ENCODE measurements at places on chromosomes 12 and 14. TPM values are rescaled to one million over a fixed set of nuclear protein-coding genes. Genes with fewer than 3 reads are reported as not detected.

ANKRD33 gene
- total RNA-seq, result not detected

SLC16A7 gene
- 9.4 TPM for total RNA-seq

BDKRB2 gene
- 2.6 TPM for total RNA-seq

AICDA gene
- not detected for total RNA-seq

SERPINA3 gene
- total RNA-seq, result not detected

EML5 gene
- total RNA-seq, result 1.0 TPM

MSI1 gene
- total RNA-seq, result 1.0 TPM

MRPL42 gene
- total RNA-seq, result 28.7 TPM

RNASE4 gene
- 17.7 TPM for total RNA-seq

LRRK2 gene
- 11.0 TPM for total RNA-seq

ASPG gene
- 0.52 TPM for total RNA-seq

KRT85 gene
- total RNA-seq, result 0.52 TPM

SRGAP1 gene
- 5.7 TPM for total RNA-seq

NPAS3 gene
- 9.9 TPM for total RNA-seq

C12orf54 gene
- total RNA-seq, result not detected

SPRYD3 gene
- 13.0 TPM for total RNA-seq

IL31 gene
- total RNA-seq, result not detected

SART3 gene
- total RNA-seq, result 43.3 TPM

KRT6C gene
- total RNA-seq, result not detected

CCDC177 gene
- total RNA-seq, result not detected

FAM186B gene
- total RNA-seq, result not detected

NR1H4 gene
- total RNA-seq, result not detected

Measured in skeletal muscle tissue (tissue), 5 donors.